ENCODE measurements at places on chromosomes 3 and 15.

DNA sequence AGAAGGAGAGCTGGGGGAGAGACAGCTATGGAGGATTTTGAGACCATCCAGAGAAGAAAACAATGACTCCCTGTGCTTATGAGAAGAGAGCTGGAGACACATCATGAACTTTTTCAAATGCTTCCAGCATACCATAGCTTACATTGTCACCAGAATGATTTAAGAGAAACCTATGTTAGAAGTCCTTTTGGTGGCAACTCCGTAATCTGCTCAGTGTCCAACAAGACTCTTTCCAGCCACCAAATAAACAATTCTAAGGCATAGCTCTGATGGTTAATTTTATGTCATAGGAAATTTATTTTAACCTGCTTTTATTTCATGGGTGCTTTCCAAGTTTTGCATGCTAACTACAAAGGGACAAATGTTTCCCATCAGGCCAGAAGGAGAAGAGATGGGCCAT, 200.3 kb upstream of the MCTP2 start:
- DNase-seq, result no peak

GRCh38 chr3:50259432-50260026, 9.4 kb upstream of the SEMA3B start:
- no peak for DNase-seq

GRCh38 chr3:127065561-127066290, 82.8 kb downstream of the PLXNA1 start:
- no peak for DNase-seq

DNA sequence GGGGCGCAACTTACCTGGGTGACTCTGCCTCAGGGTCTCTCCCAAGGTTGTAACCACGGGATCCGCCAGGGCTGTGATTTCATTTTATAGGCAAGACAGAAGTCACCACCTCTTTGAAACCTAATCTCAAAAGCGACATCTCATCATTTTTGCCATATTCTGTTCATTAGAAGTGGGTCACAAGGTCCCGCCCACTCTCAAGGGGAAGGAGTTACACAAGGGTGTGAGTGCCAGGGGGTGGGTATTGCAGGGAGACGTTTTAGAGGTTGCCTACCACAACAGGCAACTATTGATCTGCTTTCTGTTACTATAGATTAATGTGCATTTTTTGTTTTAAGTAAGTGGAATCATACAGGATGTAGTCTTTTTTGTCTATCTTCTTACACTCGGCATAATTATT, 56.6 kb upstream of the ADPGK start:
- DNase-seq, result no peak

- DNase-seq, result no peak
Observed at GRCh38 chr3:152608696-152609594, 226.0 kb upstream of the P2RY1 start.

- DNase-seq, result no peak
Observed at GRCh38 chr3:166837535-166837934, 542.6 kb downstream of the ZBBX start.
